Caco-2 (cell line): ENCODE measurements at places on chromosomes 11 and 22. TPM values are rescaled to one million over a fixed set of nuclear protein-coding genes. Genes with fewer than 3 reads are reported as not detected.

Gene LGALS12
- total RNA-seq = not detected in 2 replicates

Gene GPHA2
- not detected in 2 replicates for total RNA-seq

Gene FAM83F
- 17.1 and 20.0 TPM in 2 replicates for total RNA-seq

Gene SHANK3
- total RNA-seq = 4.3 and 4.5 TPM in 2 replicates

Gene PIK3IP1
- total RNA-seq = 0.68 and 0.72 TPM in 2 replicates

Gene C11orf16
- not detected in 2 replicates for total RNA-seq

Gene TSSK2
- total RNA-seq = not detected in 2 replicates

Gene ADAMTS15
- total RNA-seq = 0.12 and 0.20 TPM in 2 replicates

Gene OR52E2
- not detected in 2 replicates for total RNA-seq

Gene IGLL1
- total RNA-seq = not detected in 2 replicates

Gene DUSP8
- 7.7 and 12.1 TPM in 2 replicates for total RNA-seq

Gene RRP7A
- 72.2 and 75.2 TPM in 2 replicates for total RNA-seq

Gene C11orf97
- total RNA-seq = not detected in 2 replicates

Gene SYT13
- 6.0 and 9.4 TPM in 2 replicates for total RNA-seq

Gene CARD18
- total RNA-seq = not detected in 2 replicates

Gene GLB1L2
- 15.8 TPM in 2 replicates for total RNA-seq

Gene KLHL35
- 46.0 and 51.4 TPM in 2 replicates for total RNA-seq

Gene KRTAP5-11
- not detected in 2 replicates for total RNA-seq

Gene TRIM51
- not detected in 2 replicates for total RNA-seq

Gene CTSF
- not detected in 2 replicates for total RNA-seq

Gene HBE1
- not detected in 2 replicates for total RNA-seq

Gene ESAM
- 5.3 and 6.1 TPM in 2 replicates for total RNA-seq

Gene HBG1
- not detected in 2 replicates for total RNA-seq

Gene DBX1
- not detected in 2 replicates for total RNA-seq

Gene ZP1
- total RNA-seq = not detected in 2 replicates

Gene TEX54
- total RNA-seq = 0.95 TPM in 1 of 2 replicates, not detected in the other

Gene TENM4
- total RNA-seq = 1.1 and 2.0 TPM in 2 replicates

Gene CRYBA4
- total RNA-seq = 0.68 TPM in 1 of 2 replicates, not detected in the other

Gene KCNJ4
- total RNA-seq = 0.14 and 0.27 TPM in 2 replicates

Gene SMIM38
- total RNA-seq = 0.12 and 0.66 TPM in 2 replicates

Gene VWA5A
- 1.3 and 1.6 TPM in 2 replicates for total RNA-seq

Gene PRG3
- total RNA-seq = not detected in 2 replicates

Gene CNTF
- 3.3 and 3.6 TPM in 2 replicates for total RNA-seq

Gene DDTL
- total RNA-seq = 4.1 and 6.2 TPM in 2 replicates

Gene HBG2
- not detected in 2 replicates for total RNA-seq

Gene SLC25A17
- 23.1 and 23.5 TPM in 2 replicates for total RNA-seq

Gene PANX2
- total RNA-seq = 2.2 and 2.6 TPM in 2 replicates

Gene ACR
- not detected in 2 replicates for total RNA-seq

Gene MUC2
- 0.05 and 0.35 TPM in 2 replicates for total RNA-seq

Gene OR2AG2
- total RNA-seq = not detected in 2 replicates

Gene PRG2
- not detected in 2 replicates for total RNA-seq

Gene MS4A14
- total RNA-seq = not detected in 2 replicates

Gene TRIM21
- 5.4 and 6.1 TPM in 2 replicates for total RNA-seq

Gene KRTAP5-8
- total RNA-seq = not detected in 2 replicates

Gene PLA2G3
- not detected in 2 replicates for total RNA-seq

Gene CBLIF
- not detected in 2 replicates for total RNA-seq

Gene KMT5B
- 89.1 and 91.2 TPM in 2 replicates for total RNA-seq
